Stimulated activated CD4-positive, alpha-beta T cell treated with anti-CD3 and anti-CD28 coated beads, Interleukin-12 subunit alpha, Interleukin-12 subunit beta, amount 100 ng/mL, for 4 hours (primary cell): ENCODE measurements at places on chromosomes 1 and 21.

GRCh38 chr1:218357211-218357892 lies 12.2 kb downstream of the TGFB2 start:
- no peak for DNase-seq

DNA sequence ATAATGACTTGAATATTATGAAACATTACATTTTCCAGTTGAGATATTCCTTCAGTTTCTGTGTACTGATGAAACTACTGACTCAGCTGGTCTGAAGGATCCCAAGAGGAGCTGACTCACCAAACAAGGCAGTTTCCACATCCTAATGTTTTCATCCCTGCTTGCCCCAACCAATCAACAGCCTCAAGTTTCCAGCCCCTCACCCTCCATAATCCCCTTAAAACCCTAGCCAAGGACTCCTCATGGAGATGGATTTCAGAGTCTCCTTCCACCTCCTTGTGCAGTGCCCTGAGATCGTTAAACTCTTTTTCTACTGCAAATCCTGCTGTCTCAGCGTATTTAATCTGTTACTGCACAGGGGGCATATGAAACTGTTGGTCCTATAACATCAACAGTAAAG lies 83.1 kb upstream of the HAO2 start:
- DNase-seq: no peak

DNA sequence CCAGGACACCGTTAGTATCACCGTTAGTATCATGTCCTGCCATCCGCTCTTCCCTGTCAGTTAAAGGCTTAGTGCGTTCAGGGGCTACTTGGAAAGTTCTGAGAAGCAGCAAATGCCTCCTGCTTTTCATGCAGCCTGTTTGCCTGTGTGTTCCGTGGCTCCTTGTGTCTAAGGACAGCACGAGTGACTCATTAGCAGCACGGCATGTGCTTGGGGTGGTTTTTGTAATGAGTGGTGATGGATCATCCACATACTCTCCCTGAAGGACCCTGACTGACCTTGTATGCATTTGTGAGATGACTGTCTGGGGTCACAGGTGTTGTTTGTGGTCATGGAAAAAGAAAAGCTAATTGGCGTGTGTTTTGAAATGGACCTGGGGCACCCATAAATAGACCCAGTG lies 221.9 kb downstream of the PBX1 start:
- no peak for DNase-seq

DNA sequence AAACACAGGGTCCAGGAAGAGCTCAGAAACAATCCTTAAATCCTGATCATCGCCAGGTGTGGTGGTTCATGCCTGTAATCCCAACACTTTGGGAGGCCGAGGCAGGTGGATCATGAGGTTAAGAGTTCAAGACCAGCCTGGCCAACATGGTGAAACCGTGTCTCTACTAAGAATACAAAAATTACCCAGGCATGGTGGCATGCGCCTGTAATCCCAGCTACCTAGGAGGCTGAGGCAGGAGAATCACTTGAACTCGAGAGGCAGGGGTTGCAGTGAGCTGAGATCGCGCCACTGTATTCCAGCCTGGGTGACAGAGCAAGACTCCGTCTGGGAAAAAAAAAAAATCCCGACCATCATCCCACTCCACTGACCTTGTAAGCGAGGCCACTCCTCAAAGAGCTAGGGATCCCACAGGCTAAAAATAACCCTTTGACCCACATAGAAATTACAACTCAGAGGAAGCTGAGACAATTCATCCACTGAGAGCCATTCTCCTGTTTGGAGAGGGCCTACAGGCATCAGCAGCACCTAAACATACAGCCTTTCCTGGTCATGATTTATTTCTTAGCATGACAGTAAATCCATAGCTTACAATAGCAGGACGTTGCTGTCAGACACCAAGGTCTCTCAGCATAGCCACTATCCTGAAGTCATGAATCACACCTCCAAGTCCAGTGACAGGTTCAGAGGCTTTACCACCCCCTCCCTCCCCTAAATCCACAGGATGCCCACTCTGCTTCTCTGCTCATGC lies 66.7 kb downstream of the TGFBR3 start:
- DNase-seq: no peak

GRCh38 chr1:19445417-19446342 lies 39.7 kb downstream of the CAPZB start:
- DNase-seq: no peak

- DNase-seq: no peak
Measured at GRCh38 chr21:23471877-23472276, 2135.4 kb downstream of the MRPL39 start.

DNA sequence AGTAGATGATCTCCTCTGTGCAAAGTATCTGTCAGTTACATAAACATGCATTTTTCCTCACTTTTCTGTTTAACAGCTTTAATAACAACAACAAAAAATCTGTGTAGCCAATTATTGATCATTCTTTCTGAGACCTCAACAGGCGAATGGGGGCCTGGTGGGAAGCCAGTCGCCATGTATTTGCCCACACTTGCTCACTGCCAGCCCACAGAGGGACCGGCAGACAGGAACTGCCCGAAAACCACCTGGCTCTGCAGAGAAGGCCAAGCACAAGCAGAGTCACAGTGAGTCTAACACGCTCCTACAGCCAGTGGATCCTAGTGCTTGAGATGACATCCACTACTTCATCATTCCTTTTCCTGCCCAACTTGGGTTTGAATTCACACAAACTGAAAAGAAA lies 56.1 kb downstream of the NPHP4 start:
- no peak for DNase-seq

- no peak for DNase-seq
Measured at GRCh38 chr1:197096137-197096536, 29.1 kb upstream of the F13B start.

GRCh38 chr1:183806675-183807074 lies 1.8 kb downstream of the RGL1 start:
- DNase-seq: no peak

DNA sequence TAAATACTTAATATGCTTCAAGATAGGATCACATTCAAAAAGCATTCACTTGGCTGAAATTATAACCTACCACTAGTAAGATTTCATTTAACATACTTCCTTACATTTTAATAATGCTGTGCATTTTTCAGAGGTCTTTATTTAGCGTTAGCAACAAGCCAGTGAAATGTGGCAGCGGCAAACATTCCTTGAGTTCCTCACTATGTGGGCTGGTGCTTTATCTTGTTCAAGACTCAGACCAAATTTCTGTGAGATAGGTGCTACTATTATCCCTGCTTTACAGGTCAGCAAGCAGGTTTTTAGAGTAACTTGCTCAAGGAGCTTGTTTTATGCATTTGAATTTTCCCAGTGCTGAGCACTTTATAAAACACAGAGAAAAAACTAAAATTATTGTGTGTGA lies 132.7 kb downstream of the PLPPR4 start:
- no peak for DNase-seq

DNA sequence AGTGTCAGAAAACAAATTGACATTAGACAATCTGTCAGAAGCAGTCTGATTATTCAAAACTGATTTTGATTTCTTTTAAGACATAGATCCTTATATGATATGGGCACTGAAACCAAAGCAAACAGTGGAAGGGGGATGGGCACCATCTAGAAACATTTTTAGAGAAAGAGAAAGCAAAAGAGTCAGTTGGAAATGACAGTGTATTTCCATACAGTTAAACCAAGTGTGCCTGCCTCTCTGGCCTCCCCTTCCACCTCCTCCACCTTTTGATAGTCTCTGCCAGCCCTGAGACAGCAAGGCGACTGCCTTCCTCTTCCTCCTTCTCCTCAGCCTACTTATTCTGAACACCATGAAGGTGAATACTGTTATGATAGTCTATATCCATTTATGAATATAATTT lies 949.7 kb downstream of the AMY1C start:
- no peak for DNase-seq

- no peak for DNase-seq
Measured at GRCh38 chr1:228378873-228379460, 27.7 kb downstream of the TRIM11 start.

GRCh38 chr1:48530727-48531351 lies 58.8 kb upstream of the SPATA6 start:
- peak; percentile 3 for DNase-seq

GRCh38 chr1:230818901-230819300 lies 49.4 kb downstream of the C1orf198 start:
- DNase-seq: no peak

DNA sequence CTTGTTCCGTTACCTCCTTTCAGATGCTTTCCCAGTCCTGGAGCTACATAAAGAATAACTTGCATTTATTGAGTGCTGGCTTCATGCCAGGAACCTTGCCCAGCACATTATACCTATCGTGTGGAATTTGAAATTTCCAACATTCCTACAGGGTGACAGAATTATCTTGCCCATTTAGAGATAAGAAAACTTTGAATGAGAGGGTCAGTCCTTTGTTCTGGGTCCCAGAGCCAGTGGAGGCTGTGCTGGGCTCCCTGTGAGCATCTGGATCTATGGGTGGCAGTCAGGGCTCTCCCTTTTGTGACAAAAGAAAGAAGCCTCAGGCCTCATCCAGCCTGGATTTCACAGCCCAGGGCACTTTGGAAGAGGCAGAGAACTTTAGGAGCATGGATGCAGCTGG lies 3.2 kb downstream of the GSTM4 start:
- DNase-seq: no peak

DNA sequence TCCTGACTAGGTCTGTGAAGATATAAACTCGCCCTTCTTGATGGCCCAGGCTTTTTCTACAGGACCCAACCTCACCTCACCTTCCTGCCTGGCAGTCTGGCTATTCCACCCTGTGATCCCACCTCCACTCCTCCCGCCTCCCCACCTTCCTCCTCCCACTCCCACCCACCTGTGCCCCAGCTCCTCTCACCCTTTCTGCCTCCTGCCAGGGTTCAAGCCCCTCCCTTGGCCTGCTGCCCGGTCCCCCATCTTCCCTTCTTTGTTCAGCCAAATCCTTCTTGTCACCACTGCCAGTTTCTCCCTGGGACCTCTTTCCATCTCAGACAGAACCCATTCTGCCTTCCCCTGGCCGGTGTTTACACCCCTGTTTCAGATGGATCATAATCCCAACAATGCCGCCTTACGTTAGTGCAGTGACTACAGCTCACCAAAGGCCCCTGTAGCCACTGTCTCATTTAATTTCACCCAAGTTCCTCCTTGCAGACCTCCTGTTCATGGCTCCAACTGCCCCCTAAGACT lies 127.5 kb upstream of the EDN2 start:
- DNase-seq: no peak

DNA sequence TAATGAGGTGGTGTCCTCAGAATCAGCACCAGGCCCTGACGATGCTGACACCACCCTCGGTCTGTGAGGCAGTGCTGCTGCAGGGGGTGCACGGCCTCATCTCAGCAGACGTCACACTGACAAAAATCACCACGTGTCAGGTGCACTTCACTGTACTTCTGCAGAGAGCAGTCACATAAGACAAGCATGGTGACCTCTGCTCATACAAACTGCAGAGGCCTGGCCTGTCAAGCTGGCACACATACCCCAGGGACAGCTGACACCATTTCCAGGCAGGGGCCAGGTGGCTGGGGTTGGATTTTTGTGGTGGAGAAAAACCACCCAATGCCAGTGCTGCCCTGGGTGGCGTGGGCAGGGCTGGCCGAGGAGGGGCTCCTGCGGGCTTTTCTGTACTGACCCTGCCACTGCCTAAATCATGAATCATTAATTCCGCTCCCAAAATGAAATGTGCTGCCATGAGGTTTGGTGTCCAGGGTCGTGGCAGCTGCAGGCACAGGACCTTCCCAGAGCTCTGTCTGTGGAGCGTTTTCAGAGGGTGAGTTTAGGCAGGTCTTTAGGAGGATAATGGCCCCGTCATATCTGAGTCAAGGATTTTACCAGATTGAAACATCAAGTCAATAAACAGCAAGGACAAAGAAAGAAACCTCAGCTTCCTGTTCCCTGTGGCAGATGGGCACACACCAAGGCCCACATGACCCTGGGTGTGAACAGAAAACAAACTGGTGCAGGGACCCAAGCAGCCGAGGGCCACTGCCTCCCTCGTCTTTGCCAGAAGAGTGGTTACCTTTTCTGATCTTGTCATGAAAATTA lies 33.4 kb upstream of the GPR153 start:
- DNase-seq: no peak

- DNase-seq: no peak
Measured at GRCh38 chr1:103326595-103326994, 198.9 kb upstream of the RNPC3 start.

DNA sequence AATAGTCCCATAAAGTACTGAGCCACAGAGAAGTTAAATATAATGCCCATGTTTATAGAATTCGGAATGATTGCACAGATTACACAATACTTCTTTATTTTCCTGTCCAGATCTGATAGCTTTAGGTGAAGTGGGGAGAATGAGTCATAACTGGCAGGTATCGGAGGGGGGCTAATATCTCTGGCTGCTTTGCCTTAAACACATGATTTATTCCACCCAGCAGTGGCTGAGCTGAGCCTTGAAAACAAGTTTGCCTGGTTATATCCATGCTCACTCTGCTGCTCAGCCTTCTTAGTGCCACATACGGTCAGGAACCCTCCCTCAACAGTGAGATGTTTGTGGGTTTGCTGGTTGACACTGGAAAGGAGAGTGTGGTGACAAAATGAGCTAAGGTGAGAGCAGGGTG lies 119.7 kb upstream of the ZNF648 start:
- DNase-seq: no peak

DNA sequence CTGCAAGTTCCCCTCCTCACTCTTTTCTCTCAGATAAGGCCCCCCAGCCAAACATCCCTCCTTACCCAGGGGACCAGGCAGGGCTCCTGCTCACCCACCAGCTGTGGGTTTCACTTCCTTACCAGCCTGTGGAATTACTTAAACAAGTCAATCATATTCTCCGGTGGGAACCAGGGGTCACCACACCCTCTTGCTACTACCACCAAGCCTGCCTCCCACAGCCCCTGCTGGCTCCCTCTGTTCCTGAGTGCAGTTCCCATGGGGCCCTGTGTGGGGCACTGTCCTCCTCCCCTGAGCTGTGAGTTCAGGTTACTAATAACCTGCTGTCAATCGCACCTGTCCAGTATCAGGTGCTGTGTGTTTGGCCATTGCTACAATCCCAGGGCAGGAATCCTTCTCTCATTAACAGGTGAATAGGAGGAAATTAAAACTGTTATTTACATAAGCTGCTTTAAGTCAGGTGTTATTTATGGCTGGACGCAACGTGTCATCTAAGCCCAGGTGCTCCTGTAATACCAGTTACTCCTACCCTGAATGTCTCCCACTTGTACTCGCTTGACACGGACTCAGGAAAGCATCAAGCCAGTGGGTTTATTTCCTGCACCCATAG lies 53.1 kb upstream of the LBR start:
- DNase-seq: peak; percentile 42

GRCh38 chr1:97382206-97382605 lies 538.6 kb downstream of the DPYD start:
- DNase-seq: no peak

DNA sequence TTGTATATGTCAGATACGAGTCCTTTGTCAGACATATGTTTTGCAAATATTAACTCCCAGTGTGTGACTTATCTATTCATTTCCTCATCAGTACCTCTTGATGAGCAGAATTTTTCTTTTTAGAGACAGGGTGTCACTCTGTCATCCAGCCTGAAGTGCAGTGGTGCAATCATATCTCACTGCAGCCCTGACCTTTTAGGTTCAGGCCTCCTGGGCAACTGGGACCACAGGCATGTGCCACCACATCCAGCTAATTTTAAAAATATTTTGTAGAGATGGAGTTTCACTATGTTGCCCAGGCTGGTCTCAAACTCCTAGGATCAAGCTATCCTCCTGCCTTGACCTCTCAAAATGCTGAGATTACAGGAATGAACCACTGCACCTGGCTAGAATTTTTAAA lies 93.0 kb downstream of the HLCS start:
- DNase-seq: no peak

- no peak for DNase-seq
Measured at GRCh38 chr1:159925719-159926078, 392 bp upstream of the TAGLN2 start.

- DNase-seq: no peak
Measured at GRCh38 chr21:45496151-45496967, 45.9 kb downstream of the SLC19A1 start.

- DNase-seq: no peak
Measured at GRCh38 chr1:32311709-32312393, 20.0 kb downstream of the HDAC1 start.
